MG63 (cell line): ENCODE measurements at places on chromosomes 12 and 14. TPM values are rescaled to one million over a fixed set of nuclear protein-coding genes. Genes with fewer than 3 reads are reported as not detected.
A peak's percentile ranks its signal among the peaks of the same experiment; 100 is the strongest.

- DNase-seq: no peak
Measured at GRCh38 chr12:1189163-1189562, 198.1 kb downstream of the ERC1 start.

GRCh38 chr14:67574156-67574555 is 25.9 kb downstream of the PIGH start:
- no peak for DNase-seq

GRCh38 chr14:54493293-54493692 is 4.5 kb upstream of the GMFB start:
- DNase-seq: no peak

- DNase-seq: no peak
Measured at GRCh38 chr14:74963705-74964271, 8.4 kb upstream of the PGF start.

DNA sequence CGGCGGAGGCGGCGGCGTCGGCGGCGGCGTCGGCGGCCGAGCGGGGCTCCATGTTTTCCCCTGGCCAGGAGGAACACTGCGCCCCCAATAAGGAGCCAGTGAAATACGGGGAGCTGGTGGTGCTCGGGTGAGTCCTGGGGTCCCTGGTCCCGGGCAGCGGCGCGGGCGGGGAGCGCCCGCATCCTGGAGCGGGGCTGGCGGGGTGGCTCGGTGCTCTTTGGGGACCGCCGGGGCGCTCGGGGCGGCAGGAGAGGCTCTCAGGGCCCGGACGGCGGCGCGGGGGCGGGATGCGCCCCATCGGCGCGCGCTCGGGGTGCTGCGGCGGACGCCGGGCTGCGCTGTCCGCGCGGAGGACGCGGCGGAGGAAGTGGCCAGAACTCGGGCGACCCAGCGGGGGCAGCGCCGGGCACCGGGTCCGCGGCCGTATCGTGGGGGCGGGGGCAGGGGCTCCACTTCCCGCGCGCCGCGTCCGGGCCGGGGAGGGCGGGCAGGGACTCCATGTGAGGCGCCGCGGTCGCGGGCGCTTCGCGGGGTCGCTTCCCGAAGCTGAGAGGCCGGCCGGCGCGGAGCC is 485 bp downstream of the PELI2 start:
- peak; percentile 12 for DNase-seq

GRCh38 chr14:73494593-73494992 is 3.9 kb downstream of the RIOX1 start:
- DNase-seq: no peak

- DNase-seq: no peak
Measured at GRCh38 chr14:65804439-65805112, 392.0 kb downstream of the FUT8 start.

DNA sequence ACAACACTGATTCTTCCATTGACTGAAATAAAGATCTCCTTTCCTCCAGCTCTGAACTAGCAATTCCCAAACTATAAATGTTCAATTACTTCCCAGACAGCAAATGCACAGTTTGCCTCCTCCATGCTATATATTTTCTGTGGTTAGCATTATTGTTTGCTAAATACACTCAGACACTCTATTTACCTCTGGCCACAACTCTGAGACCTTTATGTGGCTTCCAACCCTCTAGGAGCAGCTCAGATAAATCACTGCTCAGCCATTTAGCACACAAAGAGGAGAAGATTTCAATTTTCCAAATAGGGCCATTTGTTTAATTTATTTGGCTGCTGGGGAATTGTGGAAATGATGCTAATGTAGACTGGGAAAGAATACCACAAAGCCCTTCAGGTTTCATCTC is 202.0 kb downstream of the SPTSSA start:
- DNase-seq: no peak

- DNase-seq: no peak
Measured at GRCh38 chr14:54562334-54562733, 4.6 kb upstream of the SAMD4A start.

DNA sequence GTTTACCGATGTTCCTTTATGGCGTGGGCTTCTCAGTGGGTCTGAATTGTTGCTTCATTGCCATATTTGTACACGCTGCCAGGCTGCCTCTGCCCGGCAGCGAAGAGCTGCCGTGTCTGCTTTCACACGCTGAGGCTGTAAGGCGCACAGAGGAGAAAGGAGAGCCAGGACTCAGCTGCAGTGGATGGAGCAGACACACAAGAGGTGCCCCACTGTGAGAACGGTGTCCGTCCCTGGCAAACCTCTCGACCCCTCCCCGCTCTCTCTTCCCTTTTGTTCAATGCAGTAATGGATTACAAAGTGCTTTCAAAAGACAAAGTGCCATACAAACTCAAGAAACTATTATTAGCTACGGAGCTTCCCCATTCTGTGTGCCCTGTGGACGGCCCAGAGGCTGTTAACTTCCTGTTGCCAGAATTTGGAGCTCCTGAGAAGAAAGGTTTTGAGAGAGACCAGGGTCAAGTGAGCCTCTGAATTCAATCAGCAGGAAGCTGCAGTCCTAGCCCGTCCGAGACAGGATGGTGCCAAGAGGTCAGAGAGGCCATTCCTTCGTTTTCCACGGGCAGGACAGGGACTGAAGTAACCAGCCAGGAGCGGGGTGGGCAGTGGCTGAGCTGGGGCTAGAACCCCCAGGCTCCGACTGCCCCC is 15.8 kb downstream of the CCND2 start:
- no peak for DNase-seq

GRCh38 chr12:44531320-44531971 is 344.7 kb downstream of the NELL2 start:
- no peak for DNase-seq

GRCh38 chr12:110591451-110592051 is 8.4 kb upstream of the PPTC7 start:
- DNase-seq: no peak

- DNase-seq: no peak
Measured at GRCh38 chr12:96143827-96144565, 50.2 kb upstream of the ELK3 start.

DNA sequence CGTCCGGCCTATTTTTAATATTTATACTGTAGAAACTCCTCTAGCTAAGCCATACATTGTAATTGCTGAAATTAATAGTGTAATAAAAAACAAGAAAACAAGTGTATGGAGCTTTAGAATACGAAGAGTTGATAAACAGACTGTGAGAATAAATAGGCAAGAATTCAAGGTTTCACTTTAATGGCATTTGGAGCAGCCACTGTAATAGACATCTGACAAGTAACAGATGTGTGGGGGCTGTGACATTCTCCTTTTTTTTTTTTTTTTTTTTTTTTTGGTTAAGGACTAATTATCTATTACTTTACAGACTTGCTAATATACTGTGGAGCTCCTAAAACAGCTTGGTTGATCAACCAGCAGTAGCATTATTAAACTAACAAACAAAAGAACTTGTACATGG is 42.1 kb upstream of the CFAP54 start:
- DNase-seq: no peak

GRCh38 chr14:91272341-91273272 is 28.1 kb upstream of the GPR68 start:
- DNase-seq: no peak

- no peak for DNase-seq
Measured at GRCh38 chr12:25365340-25365730, 114.6 kb upstream of the KRAS start.

GRCh38 chr12:770479-770878 is 18.1 kb downstream of the WNK1 start:
- DNase-seq: no peak

Gene IL23A
- total RNA-seq: not detected in 2 replicates

Gene CINP
- total RNA-seq: 57.7 and 68.8 TPM in 2 replicates

Gene ACSM4
- not detected in 2 replicates for total RNA-seq

Gene KRT71
- total RNA-seq: not detected in 2 replicates

Gene PFDN5
- total RNA-seq: 412 and 629 TPM in 2 replicates

Gene BMP4
- total RNA-seq: 9.3 and 13.5 TPM in 2 replicates
